ENCODE measurements at places on chromosomes 4 and X. TPM values are rescaled to one million over a fixed set of nuclear protein-coding genes. Genes with fewer than 3 reads are reported as not detected.

DNA sequence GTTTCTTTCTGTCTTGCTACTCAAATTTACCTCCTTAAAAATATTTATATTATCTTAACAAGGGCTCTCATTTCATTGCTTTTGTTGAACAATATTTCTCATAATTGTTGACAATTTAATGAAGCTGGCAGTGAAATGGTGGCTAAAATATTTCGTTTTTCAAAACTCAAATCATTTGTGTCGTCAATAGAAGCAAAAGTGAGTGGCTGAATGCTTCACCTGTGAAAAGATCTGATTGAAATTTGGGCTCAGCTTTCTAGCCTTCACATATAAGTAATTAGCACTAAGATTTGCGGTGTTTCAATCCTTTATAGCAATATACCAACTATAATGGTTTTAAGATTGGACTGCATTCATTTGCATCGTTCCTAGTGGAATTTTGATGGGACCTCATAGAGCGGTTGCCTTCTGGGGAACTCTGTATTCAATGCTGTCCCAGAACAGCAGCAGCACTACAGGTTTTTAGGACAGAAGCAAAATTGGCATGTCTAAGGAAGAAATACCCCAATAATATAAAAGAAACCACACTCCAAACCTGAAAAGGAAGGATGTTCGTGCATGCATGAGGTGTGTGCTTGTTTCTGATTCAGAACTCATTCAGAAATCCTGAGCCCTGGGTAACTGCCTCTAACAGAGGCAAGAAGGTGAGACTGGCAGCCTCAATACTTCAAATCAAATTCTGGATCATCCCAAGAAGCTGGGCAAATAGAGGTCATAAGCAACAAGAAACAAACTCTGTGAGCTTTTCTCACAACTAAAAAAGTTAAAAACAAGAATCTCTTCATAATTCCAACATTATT is 2.5 kb downstream of the CXCL1 start:
- DNase-seq, result no peak

DNA sequence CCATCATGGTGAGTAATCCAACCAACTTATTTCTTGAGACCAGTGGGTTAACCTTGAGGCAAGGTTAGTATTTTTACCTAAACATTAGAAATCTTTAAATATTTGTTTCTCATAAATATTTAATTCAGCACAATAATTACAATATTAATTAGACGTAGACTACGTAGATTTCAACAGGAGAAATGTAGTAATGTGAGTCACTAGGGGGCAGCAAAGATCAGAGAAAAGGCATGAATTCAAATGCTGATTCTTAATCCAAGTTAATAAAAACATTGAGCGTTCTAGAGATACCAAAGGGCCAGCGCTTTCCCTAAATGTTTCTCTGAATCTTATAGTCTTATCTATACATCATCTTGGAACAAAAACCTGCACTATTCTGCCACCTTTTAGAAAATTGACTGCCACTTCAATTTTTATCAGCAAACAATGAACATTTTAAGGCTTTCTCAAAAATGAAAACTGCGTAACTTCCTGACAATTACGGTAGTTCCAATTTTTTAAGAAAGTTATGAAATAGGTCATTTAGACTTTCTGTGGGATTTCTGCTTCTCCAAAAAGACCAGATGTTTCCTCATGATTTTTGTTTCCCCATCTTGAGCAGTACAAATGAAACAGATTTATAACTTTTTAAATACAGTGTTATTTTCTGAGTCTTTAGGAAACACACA is 180.7 kb downstream of the GASK1B start:
- DNase-seq, result peak; percentile 95

GRCh38 chrX:51456814-51457213 is 39.6 kb downstream of the NUDT11 start:
- no peak for DNase-seq

DNA sequence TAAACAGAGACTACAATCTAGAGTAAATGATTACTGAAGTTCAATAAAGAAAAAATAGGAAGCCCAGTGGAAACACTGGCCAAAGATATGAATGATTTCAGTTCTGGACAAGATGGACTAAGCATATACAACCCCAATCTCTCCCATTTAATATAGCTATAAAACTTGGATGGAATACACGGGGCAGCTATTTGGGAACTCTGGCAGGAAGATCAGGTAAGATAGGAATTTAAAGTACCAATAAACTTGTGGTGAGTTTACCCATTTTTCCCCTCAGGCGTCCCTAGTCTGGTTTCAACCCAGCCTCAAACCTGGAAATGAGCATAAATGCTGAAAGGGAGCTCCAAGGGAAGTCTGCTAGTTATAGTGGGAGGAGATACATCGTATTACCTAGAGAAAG is 20.4 kb downstream of the NUP54 start:
- no peak for DNase-seq

- no peak for DNase-seq
Measured at GRCh38 chrX:55489314-55490009, at the start of gene USP51. Gene USP51, minus strand, starts transcription at chrX:55489848. Its CDS starts 909 bp downstream, at chrX:55488939.

GRCh38 chr4:54192811-54193210 is 36.3 kb upstream of the PDGFRA start:
- DNase-seq, result no peak

DNA sequence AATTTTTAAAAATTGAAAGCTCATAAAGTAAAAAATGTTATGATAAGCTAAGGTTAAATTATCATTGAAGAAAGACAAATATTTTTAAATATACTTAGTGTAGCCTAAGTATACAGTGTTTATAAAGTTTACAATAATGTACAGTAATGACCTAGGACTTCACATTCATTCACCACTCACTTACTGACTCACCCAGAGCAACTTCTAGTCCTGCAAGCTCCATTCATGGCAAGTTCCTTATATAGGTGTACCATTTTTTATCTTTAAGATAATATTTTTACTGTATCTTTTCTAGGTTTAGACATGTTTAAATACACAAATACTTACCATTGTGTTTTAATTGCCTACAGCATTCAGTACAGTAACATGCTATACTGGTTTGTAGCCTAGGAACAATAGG is 112.3 kb upstream of the RADX start:
- no peak for DNase-seq

DNA sequence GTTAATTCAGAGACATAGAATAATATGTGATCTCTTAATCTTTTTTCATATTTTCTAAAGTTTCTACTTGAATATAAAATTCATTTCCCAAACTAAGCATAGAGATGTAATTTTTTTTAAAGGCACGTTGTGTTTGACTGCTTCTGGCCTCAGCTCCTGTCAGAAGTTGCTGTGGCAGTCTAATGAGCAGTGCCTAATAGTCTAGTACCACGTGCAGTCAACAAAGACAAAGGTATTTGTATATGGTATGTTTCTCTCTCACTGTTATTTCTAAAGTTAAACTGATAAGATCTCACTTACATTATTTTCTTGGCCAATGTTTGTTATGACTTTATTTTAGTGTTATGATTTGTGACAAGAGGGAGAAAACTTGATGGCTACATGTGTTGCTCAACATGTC is 48.6 kb upstream of the MCUB start:
- DNase-seq, result no peak

DNA sequence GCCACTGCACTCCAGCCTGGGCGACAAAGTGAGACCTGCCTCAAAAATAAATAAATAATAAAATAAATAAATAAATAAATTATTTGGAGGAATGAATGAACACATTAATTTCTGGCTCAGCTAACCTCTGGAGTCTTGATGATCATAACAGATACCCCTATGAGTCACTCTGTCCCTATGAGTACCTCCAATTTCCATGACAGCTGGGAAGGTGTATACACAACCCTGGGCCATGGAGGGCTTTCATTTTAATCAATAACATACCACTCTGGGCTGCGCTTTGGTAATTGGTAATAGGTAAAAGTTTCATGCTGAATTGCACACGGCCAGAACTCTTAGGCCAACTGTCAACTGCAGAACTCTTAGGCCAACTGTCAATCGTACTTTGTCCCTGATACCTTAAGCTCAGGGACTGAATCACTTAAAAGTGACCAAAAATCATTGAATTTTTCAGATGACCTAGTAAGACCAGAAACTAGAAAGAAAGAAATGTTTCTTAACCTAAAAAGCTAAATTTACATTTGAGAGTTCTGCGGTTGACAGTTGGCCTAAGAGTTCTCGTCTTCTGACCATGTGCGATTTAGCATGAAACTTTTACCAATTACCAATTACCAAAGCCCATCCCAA is 112.4 kb downstream of the ATP11C start:
- DNase-seq, result no peak

DNA sequence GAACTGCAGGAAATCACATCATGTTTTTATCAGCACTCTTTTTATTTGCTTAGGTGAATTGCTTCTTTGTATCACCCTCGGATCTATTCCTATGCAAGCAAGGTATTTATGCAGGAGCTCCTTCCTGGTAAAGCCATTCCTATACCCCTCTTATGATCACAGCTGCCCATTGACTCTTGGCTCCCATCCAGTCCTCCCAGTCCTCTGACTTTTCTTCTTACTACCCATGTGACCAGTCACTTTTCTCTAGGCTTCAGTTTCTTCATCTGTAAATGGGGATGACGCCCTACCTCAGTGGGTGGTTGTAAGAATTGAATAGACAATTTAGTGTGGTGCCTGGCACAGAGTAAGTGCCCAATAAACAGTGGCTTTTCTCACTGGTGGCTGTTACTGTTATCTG is 144.9 kb downstream of the FHIP1A start:
- DNase-seq, result no peak

DNA sequence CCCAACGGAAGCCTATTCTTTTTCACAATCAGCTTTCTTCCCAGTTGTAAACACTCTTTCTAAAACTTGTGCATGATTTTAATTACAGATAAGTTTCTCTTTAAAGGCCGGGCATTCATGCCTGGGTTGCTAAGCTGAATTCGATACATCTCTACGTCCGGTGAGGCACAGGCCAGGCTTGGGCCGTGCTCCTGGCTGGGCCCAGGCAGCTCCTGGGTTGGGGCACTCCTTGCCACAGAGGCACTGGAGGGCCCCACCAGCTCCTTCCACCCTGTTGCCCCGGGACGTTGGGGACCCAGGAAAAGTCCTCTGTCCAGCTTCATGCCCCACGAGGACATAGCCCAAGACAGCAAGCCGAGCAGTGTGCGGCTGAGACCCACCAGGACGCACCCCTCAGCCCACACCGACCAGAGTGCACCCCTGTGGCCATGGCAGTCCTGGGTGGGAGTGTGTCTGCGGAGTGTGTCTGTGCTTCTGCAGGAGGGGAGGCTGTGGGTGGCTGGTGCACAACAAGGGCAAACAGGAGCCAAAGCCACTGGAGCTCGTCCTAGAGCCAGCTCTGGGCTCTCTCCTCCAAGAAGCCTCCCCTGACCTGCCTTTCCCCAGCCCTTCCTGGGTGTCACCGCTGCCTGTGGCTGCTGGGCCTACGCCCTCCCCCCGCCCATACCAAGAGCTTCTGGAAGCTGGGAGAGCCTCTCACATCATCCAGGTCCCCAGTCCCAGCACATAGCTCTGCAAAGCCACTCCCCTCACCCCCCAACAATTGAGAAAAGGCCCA is 128.0 kb upstream of the NKX1-1 start:
- DNase-seq, result no peak

- no peak for DNase-seq
Measured at GRCh38 chrX:46549914-46550313, 4.7 kb upstream of the ZNF674 start.

DNA sequence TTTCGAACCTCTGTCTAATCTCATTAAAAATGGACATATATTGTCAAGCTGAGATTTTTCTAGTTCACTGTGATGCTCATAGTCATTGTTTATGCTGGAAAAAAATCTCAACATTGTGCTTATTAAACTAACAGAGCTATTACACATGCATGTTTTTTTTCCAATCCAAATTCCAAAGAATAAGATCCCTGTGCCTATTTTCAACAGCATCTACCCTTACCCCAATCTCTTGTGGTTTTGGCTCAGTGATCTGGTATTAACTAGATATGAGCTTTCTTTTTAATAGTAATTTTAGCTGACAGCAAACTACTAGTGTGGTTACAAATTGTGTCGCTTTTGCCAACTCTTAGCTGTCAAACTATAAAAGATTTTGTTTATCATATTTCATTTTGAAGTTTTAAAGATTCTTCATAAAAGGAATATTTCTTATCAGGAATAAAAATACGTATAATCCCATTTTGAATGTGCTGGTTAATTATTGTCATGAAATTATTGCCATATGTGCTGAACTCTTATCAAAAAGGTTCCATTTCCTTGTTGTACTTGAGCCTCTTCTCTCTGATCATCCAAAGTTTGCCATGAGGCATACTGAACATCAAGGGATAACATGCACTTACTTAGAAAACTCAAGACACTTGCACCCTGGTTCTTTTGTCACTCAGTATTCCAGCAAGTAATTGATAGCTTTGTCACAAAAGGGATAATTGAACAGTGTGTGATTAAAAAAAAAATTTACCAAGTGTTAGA is 241.2 kb downstream of the ARHGAP24 start:
- no peak for DNase-seq

GRCh38 chr4:168257768-168258167 is 60.8 kb downstream of the DDX60 start:
- DNase-seq, result no peak

- DNase-seq, result no peak
Measured at GRCh38 chrX:3445806-3446490, 99.5 kb upstream of the MXRA5 start.

- DNase-seq, result no peak
Measured at GRCh38 chr4:130608121-130608520, 1512.2 kb downstream of the C4orf33 start.

- no peak for DNase-seq
Measured at GRCh38 chr4:185998791-185999190, 70.2 kb upstream of the TLR3 start.

DNA sequence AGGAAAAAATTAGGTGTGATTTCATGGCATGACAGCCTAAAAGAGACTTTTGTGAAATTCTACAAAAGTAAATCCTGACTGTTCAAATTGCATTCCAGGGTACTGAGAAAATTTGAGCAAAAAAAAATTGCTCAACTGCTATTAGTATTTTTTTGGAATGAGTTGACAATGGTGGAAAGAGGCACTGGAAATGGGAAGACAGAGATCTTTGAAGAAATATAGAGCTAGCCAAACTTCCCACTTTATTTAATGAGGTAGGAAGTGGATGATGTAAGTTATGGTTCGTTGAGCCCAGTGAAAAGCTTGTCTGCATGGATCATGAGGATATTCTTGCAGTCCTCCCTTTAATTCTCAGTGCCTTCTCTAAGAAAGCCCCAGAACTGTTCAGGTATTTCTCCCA is 183.8 kb downstream of the PTTG2 start:
- no peak for DNase-seq

- DNase-seq, result no peak
Measured at GRCh38 chr4:105461221-105461620, 12.6 kb downstream of the PPA2 start.

The PLAC8 gene
- 0.18 TPM for total RNA-seq

The ELOVL6 gene
- total RNA-seq, result 16.5 TPM

The NEXMIF gene
- total RNA-seq, result under 0.01 TPM

The CFP gene
- 1.9 TPM for total RNA-seq

The STOX2 gene
- 1.1 TPM for total RNA-seq

The ZNF157 gene
- total RNA-seq, result not detected

The ATP6AP2 gene
- total RNA-seq, result 130 TPM

The MAGEA12 gene
- not detected for total RNA-seq

The FBXO8 gene
- total RNA-seq, result 13.4 TPM

The AR gene
- total RNA-seq, result 3.5 TPM

The PALLD gene
- 38.6 TPM for total RNA-seq

The ADH4 gene
- total RNA-seq, result not detected

The SMIM10L2A gene
- total RNA-seq, result 1.3 TPM

The BGN gene
- total RNA-seq, result 5.9 TPM

The SMR3B gene
- total RNA-seq, result not detected

The USP46 gene
- 9.8 TPM for total RNA-seq

The CENPC gene
- total RNA-seq, result 10.2 TPM

The ITIH6 gene
- total RNA-seq, result under 0.01 TPM

The SAGE1 gene
- not detected for total RNA-seq

The STATH gene
- total RNA-seq, result not detected

The VSIG4 gene
- total RNA-seq, result not detected

The NDST3 gene
- not detected for total RNA-seq

Measured in glomerular endothelial cell (primary cell).